Stimulated activated CD4-positive, alpha-beta T cell treated with anti-CD3 and anti-CD28 coated beads, Interleukin-12 subunit alpha, Interleukin-12 subunit beta, amount 100 ng/mL, for 4 hours (primary cell): ENCODE measurements at places on chromosomes 3 and 15.

DNA sequence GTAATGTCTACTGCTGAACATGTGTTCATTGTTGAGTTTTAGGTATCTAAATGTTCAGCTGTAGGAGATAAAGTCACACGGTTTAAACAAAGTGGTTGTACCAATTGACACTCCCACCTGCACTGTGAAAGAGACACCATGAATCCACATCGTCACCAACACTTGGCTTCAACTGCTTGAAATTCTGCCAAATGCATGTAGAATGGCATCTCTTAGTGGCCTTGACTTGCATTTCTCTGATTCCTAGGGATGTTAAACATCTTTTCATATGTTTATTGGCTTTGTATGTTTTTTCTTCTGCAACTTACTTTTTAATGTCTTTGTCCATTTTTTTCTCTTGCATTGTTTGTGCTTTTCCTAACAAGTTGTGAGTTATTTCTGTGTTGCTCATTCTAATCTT is 43.4 kb downstream of the RPLP1 start:
- DNase-seq = no peak

- DNase-seq = no peak
Observed at GRCh38 chr3:11613851-11614487, 29.7 kb downstream of the VGLL4 start.

- no peak for DNase-seq
Observed at GRCh38 chr3:134694946-134695543, 44.2 kb upstream of the KY start.

DNA sequence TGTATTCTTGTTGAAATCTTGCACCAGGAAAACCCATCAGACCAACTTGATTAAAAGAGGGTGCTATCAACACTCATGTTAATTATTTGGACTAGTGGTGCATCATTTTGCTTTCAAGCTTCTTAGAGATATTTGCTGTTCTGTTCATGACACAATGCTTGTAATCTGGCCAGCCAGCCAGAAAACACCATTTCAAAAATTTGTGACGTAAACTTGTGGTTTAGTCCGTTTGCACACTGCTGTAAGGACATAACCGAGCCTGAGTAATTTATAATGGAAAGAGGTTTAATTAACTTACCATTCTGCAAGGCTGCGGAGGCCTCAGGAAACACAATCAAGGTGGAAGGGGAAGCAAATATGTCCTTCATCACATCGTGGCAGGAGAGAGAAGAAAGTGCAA is 374.3 kb upstream of the TGFBR2 start:
- no peak for DNase-seq

DNA sequence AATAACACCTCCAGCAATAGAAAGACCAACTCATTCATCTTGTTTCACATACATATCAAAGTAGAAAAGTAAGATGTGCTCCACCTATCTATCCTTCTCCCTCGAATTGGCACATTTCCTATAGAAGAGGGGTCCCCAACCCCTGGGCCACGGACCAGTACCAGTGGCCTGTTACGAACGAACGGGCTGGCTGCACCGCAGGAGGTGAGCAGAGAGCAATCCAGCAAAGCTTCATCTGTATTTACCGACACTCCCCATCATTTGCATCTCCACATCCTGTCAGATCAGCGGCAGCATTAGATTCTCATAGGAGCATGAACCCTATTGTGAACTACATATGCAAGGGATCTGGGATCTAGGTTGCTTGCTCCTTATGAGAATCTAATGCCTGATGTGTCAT is 95.0 kb upstream of the CGNL1 start:
- no peak for DNase-seq

- DNase-seq = no peak
Observed at GRCh38 chr3:171177553-171177952, 151.0 kb upstream of the SLC2A2 start.

DNA sequence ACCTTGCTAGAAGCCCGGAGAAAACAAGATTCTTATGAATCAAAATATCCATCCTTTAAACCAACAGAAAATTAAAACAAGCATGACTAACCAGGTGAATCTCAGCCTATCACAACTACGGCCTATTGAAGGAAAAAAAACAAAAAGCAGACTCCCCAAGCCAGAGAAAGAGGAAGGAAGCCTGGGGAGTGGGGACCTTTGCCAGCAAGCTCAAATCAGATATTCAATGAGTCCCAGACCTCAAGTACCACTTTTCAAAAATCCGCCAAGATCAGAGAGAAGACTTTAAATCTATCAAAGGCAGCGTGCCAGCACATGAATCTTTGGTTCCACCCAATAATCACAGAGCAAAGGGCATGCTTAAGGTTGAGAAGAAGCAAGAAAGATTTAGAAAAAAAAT is 253.8 kb downstream of the NTRK3 start:
- no peak for DNase-seq

DNA sequence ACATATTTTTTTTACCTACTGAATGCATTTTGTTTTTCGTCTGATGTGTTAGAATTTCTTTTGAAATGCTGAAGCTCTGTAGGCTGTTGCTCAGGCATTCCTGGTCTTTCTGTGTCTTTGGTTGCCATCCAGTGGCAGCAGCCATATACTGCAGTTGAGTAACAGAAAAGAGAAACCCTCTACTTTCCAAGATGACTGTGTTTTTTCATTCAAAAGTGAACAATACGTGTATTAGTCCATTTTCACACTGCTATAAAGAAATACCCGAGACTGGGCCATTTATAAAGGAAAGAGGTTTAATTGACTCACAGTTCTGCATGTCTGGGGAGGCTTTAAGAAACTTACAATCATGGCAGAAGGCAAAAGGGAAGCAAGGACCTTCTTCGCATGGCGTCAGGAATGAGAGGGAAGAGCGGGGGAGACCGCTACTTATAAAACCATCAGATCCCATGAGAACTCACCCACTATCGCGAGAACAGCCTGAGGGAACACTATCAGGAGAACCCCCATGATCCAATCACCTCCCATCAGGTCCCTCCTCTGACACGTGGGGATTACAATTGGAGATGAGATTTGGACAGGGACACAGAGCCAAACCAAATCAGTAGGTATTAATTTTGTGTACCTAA is 4.7 kb upstream of the GOLGA8B start:
- DNase-seq = peak; percentile 42

DNA sequence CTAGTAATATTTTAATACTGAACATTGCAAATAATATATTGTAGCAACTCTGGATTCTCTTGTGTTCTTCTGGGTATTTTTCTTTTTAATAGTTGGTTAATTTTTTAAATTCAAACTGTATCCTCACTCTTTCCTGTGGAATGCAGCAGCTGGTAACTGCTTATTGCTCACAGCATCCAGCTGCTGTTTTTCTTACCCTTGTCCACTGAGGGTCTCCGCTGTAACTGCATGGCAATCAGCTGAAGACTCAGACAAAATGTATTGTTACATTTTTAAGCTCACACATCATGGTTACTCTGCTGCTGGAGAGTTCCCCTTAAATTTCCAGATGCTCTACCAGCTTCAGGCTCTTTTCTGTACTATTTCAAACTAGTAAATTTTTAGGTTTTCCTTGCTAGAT is 227.6 kb downstream of the MBNL1 start:
- DNase-seq = no peak

DNA sequence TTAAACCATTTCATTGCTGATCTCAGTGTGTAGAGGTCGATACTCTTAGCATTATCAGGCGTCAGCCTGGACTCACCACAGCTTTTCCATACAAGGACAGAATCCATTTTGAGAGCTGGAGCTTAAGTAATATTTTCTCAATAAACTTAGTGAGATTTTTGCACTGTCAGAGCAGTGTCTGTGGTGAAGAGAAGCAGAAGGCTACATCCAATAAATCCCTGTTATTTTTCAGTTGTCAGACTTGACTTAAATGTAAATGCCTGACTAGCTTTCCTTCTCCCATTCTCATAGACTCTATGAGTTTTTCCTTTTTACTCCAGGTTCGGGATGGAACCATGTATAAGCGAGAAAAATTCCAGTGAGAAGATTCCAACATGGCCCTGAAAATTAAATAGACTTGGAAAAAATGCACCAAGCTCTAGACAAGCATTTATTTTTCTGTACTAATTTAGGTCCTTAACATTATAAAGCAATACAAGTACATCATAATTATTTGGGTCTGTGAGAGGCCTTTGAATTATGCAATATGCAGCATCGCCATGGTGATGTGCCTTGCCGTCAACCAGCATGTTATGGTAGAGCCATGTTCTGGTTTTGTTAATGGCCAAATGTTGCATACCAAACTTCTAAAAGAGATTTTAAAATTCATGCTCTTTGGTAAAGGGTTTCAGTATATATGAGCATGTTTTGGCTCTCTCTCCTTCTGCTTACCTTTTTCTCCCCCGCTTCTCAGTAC is 62.0 kb downstream of the RARB start:
- DNase-seq = no peak

- no peak for DNase-seq
Observed at GRCh38 chr3:45381168-45381852, 7.1 kb upstream of the LARS2 start.

GRCh38 chr15:47620960-47621681 is 96.2 kb upstream of the SEMA6D start:
- DNase-seq = no peak

DNA sequence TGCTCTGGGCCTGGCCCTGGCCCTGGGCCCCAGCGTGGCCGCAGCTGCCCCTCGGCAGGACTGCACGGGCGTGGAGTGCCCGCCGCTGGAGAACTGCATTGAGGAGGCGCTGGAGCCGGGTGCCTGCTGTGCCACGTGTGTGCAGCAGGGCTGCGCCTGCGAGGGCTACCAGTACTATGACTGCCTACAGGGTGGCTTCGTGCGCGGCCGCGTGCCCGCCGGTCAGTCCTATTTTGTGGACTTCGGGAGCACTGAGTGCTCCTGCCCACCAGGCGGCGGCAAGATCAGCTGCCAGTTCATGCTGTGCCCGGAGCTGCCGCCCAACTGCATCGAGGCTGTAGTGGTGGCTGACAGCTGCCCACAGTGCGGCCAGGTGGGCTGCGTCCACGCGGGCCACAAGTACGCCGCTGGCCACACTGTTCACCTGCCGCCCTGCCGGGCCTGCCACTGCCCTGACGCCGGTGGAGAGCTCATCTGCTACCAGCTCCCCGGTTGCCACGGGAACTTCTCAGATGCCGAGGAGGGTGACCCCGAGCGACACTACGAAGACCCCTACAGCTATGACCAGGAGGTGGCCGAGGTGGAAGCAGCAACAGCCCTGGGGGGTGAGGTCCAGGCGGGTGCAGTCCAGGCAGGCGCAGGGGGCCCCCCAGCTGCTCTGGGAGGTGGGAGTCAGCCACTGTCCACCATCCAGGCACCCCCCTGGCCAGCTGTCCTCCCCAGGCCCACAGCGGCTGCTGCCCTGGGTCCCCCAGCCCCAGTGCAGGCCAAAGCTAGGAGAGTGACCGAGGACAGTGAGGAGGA is 21.7 kb downstream of the FBLN2 start:
- no peak for DNase-seq

GRCh38 chr3:11953778-11954177 is 50.4 kb upstream of the SYN2 start:
- DNase-seq = no peak

DNA sequence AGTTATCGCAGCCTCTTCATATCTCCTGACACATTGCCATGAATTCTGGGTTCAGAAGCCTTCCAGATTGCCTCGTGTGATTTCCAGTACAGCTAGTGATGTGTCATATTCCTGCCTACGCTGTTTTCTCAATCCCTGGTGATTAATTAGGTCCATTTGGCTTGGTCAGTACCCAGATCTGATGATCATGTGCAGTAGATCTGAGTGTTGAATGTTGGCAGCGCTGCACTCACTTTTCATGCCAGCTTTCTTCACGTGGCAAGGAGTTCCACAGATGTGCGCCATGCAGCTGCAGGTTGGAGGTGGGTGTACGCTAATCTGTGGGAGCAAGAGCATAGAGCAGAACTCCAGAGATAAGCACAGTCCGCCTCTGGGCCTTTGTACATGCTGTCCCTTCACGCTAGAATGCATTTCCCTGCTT is 86.9 kb upstream of the COL6A5 start:
- DNase-seq = no peak

DNA sequence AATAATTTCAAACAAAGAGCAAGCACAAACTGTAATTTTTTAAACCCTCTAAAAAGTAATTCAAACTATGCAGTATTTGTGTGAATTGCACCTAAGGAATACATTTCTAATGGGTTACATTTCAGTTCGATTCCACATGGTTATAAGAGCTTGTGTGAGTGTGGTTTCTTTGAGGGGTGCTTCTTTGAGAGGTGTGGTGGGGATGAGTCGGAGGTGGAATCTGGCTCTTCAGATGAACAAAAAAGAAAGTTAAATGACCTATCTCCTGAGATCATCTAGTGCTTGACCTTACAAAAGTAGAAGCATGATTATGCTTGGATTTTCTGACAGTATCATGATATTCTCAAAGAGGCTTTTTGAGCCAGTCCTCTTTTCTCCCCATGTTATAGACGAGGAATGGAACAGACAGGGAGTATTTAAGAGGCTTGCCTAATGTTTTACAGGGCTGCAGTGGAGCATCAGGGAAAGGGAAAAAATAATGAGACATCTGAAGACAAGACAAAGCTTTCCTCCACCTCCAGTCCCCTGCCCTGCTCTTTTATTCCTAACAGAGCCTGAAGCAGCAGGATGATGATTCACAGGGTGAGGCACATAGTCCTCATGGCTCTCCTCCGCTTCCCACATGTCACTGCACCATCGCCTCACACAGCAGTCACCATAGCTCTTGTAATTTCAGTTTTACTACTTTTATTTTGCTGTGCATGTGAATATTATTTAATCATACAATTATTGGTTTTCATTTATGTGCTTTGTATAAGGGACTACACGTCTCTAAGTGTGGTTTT is 82.0 kb downstream of the LYSMD4 start:
- DNase-seq = no peak

- DNase-seq = no peak
Observed at GRCh38 chr15:74307827-74308811, 59.3 kb downstream of the CYP11A1 start.

- DNase-seq = no peak
Observed at GRCh38 chr3:52712291-52713212, 6.6 kb downstream of the SPCS1 start.

- no peak for DNase-seq
Observed at GRCh38 chr3:151074256-151074655, 11.2 kb upstream of the MED12L start.

DNA sequence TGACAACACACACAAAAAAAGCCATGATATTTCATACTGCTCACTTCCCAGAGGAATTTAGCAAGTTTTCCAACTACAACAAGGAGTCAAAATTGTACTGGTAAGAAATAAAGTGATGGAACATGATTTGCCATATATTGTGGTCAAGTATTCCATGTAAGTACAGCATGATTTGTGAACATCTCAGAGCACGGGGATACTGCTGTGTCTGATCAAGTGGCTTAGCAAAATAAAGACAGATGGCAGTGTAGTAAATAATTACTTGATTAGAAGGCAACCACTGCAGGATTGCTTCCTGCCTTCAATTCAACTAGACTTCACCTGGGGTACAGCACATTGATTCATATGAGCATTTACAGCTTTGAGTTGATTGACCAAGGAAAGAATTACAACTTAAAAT is 51.6 kb upstream of the DUT start:
- no peak for DNase-seq

- no peak for DNase-seq
Observed at GRCh38 chr15:38320181-38320580, 67.5 kb downstream of the SPRED1 start.

GRCh38 chr3:45986303-45986982 is 9.2 kb downstream of the FYCO1 start:
- DNase-seq = no peak
